ENCODE measurements at places on chromosomes 3 and 15. TPM values are rescaled to one million over a fixed set of nuclear protein-coding genes. Genes with fewer than 3 reads are reported as not detected.

Gene NR1I2
- total RNA-seq, result 0.04 TPM

Gene B2M
- 608 TPM for total RNA-seq

Gene GOLGA8S
- not detected for total RNA-seq

Gene DNAH1
- total RNA-seq, result 2.2 TPM

Gene CEMIP
- total RNA-seq, result 3.1 TPM

- H3K4me1 ChIP-seq, result peaks cover 19% of the 10 kb centered on the region
- no peak overlapping the region for H3K4me3 ChIP-seq
- no peaks in the 10 kb centered on the region for H3K36me3 ChIP-seq
- peak; percentile 28 for DNase-seq
- H3K27ac ChIP-seq, result no peak overlapping the region
Measured at GRCh38 chr3:17158941-17159682, 274.4 kb downstream of the PLCL2 start.

- H3K4me1 ChIP-seq, result peaks cover 4% of the 10 kb centered on the region
- no peak for DNase-seq
- no peak overlapping the region for H3K27ac ChIP-seq
Measured at GRCh38 chr3:138939561-138940241, 7.2 kb downstream of the FOXL2 start.

DNA sequence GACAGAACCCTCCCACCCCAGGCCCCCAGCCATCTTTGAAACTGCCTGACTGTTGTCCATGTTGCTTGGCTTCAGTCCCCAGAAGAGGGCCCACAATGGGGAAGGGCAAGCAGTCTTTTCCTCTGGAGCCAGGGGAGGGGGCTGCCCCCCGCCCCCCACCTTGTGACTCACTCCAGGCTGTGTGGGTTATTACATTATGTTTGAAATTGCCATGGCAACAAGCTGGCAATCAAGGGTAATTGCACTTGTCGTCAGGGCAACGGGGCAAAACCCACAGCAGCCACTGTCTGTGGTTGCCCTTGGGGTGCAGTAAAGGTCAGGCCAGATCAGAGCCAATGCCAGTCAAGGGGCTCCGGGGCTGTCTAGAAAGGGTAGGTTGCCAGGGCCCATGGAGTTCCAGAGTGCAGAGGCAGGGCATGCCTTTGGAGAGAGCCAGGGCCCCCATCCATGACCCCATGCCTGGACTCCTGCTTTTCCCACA is 3.1 kb upstream of the CAMKV start:
- no peaks in the 10 kb centered on the region for H3K4me1 ChIP-seq
- H3K27ac ChIP-seq, result no peak overlapping the region
- DNase-seq, result no peak
- H3K27me3 ChIP-seq, result peaks cover 3% of the 10 kb centered on the region
- no peak overlapping the region for H3K4me3 ChIP-seq

- peak; percentile 62 for DNase-seq
- H3K27me3 ChIP-seq, result no peaks in the 10 kb centered on the region
- H3K4me1 ChIP-seq, result peaks cover 16% of the 10 kb centered on the region
- no peaks in the 10 kb centered on the region for H3K36me3 ChIP-seq
Measured at GRCh38 chr3:182792901-182793662, at the start of gene ATP11B. ATP11B (plus strand) TSS chr3:182793504; CDS start chr3:182793760, 256 bp downstream.

- H3K36me3 ChIP-seq, result no peaks in the 10 kb centered on the region
- H3K27me3 ChIP-seq, result no peaks in the 10 kb centered on the region
- H3K4me3 ChIP-seq, result no peak overlapping the region
- no peak overlapping the region for H3K27ac ChIP-seq
Measured at GRCh38 chr3:52443268-52443610, 1.7 kb downstream of the SEMA3G start.

DNA sequence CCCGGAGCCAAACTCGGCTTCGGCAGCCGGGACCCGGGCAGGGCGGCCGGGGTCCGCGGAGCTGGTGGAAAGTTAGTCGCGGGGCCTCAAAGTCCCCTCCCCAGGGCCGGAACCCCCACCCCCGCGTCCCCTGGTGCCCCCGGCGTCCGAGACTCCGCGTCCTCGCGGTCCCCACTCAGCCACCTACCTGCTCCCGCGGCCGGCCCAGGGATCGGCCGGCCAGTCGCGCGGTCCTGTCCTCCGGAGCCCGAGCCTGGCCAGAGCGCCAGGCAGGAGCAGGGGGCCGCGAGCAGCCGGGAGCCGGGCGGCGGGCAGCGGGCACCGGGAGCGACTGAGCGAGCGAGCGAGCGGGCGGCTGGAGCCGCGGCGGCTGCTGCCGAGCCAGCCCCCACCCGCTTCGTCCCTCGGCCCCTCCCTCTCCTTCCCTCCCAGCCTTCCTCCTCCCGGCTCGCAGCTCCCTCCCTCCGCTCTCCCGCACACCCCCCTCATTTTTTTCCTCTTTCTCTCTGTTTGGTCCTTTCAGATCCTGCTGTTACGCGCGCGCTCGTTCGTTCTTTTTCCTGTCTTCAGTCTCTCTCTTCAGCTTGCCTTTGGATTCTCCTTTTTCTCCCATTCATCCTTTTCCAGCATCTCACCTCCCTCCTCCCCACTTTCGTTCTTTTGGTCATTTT is at the start of gene MEGF11:
Gene MEGF11, minus strand, starts transcription at position 333 of the 671 bp plus-strand sequence. CDS start 125,347 bp downstream, outside the sequence.
- H3K36me3 ChIP-seq, result no peaks in the 10 kb centered on the region
- H3K27me3 ChIP-seq, result peaks cover 17% of the 10 kb centered on the region
- no peaks in the 10 kb centered on the region for H3K4me1 ChIP-seq
- no peak within 1 kb of the TSS for H3K27ac ChIP-seq
- DNase-seq, result peak; percentile 11

DNA sequence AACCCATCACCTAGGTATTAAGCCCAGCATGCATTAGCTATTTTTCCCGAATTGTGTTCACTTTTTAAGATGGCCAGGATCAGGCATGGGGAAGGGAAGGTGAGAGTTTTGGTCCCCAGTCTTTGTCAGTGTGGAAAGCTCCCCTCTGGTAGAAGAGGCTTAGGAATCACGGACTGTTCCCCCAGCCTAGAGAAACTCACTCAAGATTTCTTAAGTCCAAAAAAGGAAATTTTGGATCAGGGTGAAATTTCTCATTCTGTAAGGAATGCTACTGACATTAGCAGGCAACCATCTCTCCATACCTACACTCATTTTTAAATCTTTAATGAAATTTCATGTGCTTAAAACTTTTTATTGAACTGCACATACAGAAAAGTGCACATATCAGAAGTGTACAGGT is 70.3 kb upstream of the GALNT15 start:
- H3K27ac ChIP-seq, result no peak overlapping the region
- no peak overlapping the region for H3K4me3 ChIP-seq
- H3K27me3 ChIP-seq, result no peaks in the 10 kb centered on the region

GRCh38 chr3:197064771-197065170 is 35.2 kb upstream of the MELTF start:
- no peaks in the 10 kb centered on the region for H3K4me1 ChIP-seq
- no peak overlapping the region for H3K27ac ChIP-seq
- H3K36me3 ChIP-seq, result peaks cover 29% of the 10 kb centered on the region

- H3K27me3 ChIP-seq, result no peaks in the 10 kb centered on the region
- no peaks in the 10 kb centered on the region for H3K36me3 ChIP-seq
- no peak overlapping the region for H3K27ac ChIP-seq
- no peak overlapping the region for H3K4me3 ChIP-seq
Measured at GRCh38 chr3:189455641-189456417, 175.4 kb upstream of the TP63 start.

DNA sequence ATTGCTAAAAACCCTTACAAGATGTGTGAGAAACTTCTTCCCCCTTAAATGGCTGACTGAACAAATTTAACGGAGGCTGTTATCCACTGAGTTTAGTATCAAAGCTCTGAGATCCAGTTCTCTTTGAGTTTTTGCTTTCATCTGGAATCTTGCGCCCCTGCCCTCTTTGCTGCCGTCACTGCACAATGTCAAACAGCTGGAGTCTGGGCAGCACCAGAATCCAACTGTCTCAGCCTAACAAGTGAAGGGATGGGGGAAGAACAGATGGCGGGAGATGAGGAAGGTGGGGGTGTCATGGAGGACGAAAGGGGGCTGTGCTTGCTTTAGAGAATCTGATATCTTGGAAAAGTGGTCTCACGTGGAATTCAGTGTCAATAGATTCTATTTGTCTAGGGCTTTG is 7.0 kb upstream of the BOC start:
- no peaks in the 10 kb centered on the region for H3K4me1 ChIP-seq
- no peak for DNase-seq
- no peak overlapping the region for H3K4me3 ChIP-seq
- H3K36me3 ChIP-seq, result no peaks in the 10 kb centered on the region
- H3K27me3 ChIP-seq, result peaks cover 29% of the 10 kb centered on the region

DNA sequence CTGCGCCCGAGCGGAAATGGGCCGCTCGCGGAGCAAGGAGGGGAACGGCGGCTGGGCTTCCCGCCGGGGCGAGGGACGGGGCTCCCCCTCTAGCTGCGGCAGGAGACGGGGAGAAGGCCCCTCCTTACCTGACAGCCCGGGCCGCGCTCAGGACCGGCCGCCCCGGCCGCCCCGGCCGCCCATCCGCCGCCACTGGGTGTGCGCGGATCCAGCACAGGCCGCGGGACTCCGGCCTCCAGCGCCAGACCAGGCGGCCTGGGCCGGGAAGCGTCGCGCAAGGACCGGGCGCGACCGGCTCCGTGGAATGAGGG is 296 bp downstream of the TPRA1 start:
- peaks cover 21% of the 10 kb centered on the region for H3K4me1 ChIP-seq
- H3K4me3 ChIP-seq, result peak overlapping the region; percentile 83
- H3K27ac ChIP-seq, result peak overlapping the region; percentile 84
- H3K27me3 ChIP-seq, result no peaks in the 10 kb centered on the region
- DNase-seq, result no peak

DNA sequence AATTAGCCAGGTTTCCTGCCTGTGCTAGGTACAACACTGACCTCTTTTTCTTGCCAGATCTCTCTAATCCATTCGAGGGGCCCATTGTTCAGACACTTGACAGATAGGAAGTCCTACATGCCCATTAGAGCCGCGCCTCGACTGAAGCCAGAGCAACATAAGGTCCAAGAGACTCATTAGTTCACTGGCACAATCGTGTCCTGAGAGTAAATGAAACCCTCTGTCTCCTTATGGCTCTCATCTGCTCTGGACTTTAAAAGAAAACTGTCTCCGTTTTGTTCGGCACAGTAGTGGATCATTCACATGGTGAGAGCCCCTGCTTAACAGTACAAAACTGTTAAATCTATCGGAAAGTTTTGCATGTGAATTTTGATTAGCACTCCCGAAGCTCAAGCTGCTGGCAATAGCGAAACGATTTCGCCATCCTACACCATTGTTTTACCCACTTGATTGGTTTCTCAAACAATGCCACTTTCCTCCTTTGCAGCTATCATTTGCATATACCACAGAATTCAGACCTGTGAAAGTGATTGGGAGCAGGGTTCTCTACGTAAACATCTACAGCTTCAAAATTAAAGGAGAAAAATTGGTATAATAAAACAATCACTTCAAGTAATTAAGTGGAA is 19.0 kb upstream of the C15orf61 start:
- H3K4me1 ChIP-seq, result no peaks in the 10 kb centered on the region
- H3K27me3 ChIP-seq, result no peaks in the 10 kb centered on the region
- H3K27ac ChIP-seq, result no peak overlapping the region
- H3K36me3 ChIP-seq, result no peaks in the 10 kb centered on the region
- H3K4me3 ChIP-seq, result no peak overlapping the region

GRCh38 chr3:152860736-152861135 is 25.8 kb downstream of the P2RY1 start:
- no peaks in the 10 kb centered on the region for H3K4me1 ChIP-seq
- no peaks in the 10 kb centered on the region for H3K27me3 ChIP-seq
- no peak overlapping the region for H3K4me3 ChIP-seq
- no peak for DNase-seq
- no peaks in the 10 kb centered on the region for H3K36me3 ChIP-seq
- H3K27ac ChIP-seq, result no peak overlapping the region

- peak; percentile 90 for DNase-seq
- H3K4me3 ChIP-seq, result peak overlapping the region; percentile 61
- H3K36me3 ChIP-seq, result no peaks in the 10 kb centered on the region
Measured at GRCh38 chr3:100650651-100651619, 41.5 kb downstream of the ADGRG7 start.

- no peaks in the 10 kb centered on the region for H3K4me1 ChIP-seq
- no peak overlapping the region for H3K4me3 ChIP-seq
- no peaks in the 10 kb centered on the region for H3K36me3 ChIP-seq
- DNase-seq, result no peak
- H3K27ac ChIP-seq, result no peak overlapping the region
Measured at GRCh38 chr3:141870091-141870687, 6.3 kb upstream of the ATP1B3 start.

DNA sequence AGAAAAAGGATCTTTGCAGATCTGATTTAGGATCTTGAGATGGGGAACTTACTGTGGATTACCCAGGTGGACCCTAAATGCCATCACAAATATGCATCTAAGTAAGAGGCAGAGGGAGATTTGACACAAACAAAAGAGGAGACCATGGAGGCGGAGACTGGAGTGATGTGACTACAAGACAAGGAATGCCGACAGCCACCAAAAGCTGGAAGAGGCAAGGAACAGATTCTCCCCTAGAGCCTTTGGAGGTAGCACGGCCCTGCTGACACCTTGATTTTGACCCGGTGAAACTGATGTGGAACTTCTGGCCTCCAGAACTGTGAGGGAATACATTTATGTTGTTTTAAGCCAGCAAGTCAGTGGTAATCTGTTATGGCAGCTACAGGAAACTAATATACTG is 44.0 kb downstream of the GASK1A start:
- peaks cover 10% of the 10 kb centered on the region for H3K4me1 ChIP-seq
- H3K36me3 ChIP-seq, result no peaks in the 10 kb centered on the region
- DNase-seq, result no peak
- H3K27me3 ChIP-seq, result no peaks in the 10 kb centered on the region
- H3K4me3 ChIP-seq, result no peak overlapping the region

DNA sequence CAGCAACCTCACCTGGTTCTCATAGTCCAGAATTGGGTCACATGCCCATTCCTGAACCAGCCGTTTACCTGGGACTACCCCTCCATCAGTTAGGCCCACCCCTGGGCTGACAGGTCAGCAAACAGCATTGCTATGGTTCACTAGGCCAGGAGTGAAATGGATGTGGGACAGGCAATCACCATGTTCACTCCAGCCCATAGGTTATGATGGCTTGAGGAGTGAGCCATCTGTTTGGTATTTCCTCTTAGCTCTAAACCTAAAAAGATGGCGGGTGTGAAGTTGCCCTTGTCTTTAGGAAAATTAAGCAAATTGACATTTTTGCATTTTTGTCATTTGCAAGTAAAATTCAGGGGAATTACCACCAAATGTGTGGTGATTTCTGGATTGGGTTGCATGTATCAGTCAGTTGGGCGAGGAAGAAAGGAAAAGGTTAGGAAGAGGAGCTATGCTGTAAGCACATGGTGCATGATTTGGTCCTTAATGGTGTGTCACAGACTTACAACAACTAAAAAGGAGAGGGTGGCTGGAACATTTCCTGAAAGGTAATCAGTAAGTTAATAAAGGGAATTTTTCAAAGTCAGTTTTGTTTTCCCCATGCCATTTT is 17.2 kb downstream of the NXPE3 start:
- no peak overlapping the region for H3K4me3 ChIP-seq
- H3K27me3 ChIP-seq, result no peaks in the 10 kb centered on the region
- H3K27ac ChIP-seq, result no peak overlapping the region
- no peaks in the 10 kb centered on the region for H3K4me1 ChIP-seq

Data from PC-3 (cell line).